Esophagus squamous epithelium (tissue), 5 donors: ENCODE measurements at places on chromosomes 12 and 14.

DNA sequence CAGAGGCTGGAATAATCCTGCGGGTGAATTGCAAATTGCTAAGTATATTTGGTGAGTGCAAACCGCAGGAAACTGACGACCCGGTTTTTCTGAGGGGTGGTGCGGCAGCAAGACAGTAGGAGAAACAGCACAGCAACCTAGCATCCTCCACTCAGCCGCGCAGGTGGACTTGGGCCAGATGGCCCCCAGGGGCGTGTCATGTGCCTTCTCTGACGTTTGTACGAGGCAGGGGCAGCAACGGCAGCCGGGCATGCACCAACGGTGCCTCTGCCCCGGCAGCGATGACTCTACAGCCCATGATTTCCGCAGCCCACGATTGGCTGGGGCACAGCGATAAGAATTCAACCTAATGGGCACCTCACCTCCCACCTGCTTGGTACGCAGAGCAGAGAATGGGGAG lies 11.1 kb upstream of the CLEC2A start:
- no peak for DNase-seq

DNA sequence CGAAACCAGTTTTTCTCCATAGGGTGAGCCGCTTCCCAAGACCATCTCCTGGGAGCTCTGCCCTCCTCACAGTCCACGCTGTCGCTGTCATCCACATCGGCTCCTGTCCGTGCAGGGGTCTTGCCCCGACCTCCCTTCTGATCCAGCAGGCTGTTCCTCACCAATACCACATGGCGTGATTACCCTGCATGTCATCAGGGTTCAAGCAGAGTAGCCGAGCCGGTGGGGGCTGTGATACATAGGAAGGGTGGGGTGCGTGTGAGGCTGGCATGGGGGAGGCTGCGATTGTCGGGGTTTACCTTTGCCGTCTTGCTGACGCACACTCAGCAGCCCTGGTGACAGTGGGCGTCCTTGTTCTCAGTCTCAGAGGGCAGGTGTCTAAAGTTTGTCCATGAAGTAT lies 17.0 kb downstream of the TEDC1 start:
- no peak for DNase-seq

DNA sequence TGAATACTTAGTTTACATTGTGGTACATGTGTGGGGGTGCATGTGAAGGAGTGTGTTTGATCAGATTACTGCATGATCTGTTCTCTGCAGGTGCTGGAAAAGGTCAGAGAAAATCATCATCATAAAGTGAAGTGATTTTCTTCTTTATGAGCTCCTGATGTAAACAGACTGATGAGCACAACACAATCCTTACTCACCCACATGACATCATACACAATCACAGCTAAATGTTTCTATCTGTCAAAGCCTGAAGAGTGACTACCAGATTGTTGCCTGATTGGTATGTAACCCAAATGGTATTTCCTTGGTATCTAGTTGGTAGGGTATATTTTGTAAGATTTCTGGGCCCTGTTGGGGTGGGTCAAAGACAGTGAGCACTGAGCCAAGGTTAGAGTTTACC lies 270.8 kb downstream of the FOXG1 start:
- no peak for DNase-seq

DNA sequence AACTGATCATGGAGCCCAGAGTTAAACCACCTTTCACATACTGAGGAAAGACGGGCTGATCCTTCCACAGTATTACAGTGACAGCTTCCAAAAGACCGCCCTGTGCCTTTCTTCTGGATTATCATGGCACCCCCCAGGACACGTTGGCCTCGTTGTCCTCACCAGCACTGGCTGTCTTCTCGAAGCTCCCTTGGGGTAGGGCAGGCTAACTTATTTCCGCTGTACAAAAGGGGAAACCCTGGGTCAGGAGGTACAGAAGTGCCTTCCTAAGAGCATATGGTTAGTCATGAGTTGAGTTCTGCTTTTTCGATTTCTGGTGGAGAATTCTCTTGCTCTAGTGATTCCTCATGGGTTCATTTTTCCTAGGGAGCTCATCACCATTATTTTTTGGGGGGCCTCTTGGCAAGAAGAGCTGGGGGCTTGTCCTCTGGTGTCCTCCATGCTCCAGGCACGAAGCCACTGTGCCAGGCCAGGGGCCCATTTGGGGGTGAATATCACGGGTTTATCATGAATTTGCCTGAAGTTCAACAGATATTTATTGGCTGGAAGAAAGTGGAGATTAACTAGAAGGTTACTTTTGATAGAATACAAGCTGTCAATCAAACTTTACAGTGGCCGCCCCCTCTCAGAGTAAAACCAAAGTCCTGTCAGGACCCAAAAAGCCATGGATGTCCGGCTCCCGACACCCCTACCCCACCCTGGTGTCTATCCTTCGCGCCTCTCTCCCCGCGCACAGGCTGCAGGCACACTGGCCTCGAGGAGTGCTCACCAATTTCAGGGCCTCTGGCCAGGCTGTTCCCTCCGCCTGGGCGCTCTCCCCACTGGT lies 8.8 kb upstream of the TRAF3 start:
- DNase-seq = no peak

DNA sequence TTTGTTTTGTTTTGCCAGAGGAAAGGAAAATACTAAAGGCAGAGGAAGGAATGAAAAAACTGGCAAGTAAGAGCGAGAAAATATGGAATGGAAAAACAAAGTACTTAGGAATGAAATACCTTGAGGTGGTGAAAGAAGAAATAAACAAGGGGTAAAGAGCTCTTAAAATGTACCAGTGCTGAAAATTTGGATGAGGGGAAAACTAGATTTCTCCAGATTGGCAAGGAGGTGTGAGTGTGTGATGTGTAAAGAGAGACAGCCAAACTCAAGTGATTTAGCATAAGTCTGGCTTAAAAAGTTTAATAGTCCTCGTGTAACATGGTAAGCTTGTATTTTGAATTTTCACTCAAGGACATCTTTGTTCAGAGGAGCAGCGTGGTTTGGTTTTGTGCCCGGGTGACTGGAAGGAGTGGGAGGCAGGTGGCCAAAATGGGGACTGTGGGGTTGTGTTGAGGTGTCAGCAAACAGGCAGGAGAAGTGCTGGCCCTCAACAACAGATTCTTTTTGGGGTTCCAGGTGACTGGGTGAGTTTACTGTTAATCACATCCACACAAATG lies 102.7 kb downstream of the DACT1 start:
- DNase-seq = no peak

DNA sequence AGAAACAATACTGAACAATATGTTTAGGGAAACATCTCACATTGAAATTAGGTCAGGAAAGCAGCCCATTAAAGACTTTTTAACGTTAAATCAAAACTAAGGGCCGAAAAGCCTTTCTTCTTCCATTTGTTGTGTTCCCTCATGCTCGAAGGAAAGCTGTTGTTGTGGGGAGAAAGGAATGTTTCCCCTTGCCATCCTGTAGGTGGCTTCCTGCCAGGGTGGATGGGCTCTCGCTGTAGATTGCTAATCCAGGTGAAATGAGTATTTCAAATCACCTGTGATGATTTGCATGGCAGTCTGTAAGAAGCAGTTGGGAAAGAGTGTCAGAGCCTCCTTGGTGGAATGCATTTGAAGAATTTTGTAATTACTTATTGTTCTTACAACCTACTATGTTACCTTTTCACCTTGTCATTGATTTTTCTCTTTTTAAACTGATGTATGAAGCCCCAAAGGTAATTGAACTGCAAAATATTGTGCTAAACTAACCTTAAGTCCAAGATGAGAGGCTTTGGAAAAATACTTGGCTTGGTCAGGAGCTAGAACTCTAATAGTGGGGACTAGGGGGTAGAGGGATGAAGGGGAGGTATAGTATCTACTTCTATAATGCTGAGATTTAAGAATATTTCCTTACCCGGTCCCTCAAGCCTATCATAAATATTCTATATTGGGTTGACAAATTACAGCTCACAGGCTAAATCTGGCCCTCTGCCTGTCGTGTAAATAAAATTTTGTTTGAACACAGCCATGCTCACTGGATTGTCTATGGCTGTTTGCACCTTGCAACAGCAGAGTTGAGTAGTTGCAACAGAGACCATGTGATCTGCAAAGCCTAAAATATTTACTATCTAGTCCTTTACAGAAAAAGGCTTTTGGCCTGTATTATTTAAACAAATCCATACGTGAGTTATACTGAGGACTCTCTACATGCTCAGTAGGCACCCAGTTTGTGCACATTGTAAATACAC lies 7.7 kb upstream of the DCP1B start:
- no peak for DNase-seq

GRCh38 chr12:26979733-26980132 lies 34.5 kb downstream of the TM7SF3 start:
- DNase-seq = no peak

DNA sequence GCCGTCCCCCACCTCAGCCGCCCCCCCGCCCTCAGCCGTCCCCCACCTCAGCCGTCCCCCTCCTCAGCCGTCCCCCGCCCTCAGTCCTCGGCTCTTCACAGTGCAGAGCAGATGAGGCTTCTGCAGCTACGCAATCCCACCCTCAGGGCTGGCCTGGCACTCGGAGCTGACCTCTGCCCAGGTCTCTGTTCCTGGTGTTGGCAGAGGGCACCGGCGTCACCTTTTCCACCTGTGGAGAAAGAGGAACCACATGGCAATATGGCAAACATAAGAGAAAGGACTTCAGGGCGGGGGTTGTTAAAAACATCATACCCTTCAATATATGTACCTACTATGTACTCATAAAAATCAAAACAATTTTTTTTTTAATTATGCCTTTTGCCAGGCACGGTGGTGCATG lies 45.8 kb downstream of the MLXIP start:
- no peak for DNase-seq

DNA sequence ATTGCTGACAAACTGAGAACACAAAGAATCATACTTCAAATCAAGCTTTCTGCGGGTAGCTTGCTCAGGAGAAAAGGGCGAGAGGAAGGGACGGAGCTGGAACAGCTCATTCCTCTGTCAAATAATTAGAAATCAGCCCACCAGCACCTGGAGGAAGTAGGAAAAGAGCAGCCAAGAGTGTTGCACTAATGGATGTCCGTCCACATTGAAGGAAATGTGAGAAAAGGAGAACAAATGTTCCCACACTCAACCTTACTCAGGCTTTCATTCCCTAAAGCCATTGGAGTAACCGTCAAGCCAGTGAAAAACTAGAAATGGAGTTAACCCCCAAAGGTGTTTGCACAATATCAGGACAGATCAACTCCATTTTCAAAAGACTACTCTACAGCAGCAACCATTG lies 233.0 kb upstream of the PRKD1 start:
- DNase-seq = no peak

DNA sequence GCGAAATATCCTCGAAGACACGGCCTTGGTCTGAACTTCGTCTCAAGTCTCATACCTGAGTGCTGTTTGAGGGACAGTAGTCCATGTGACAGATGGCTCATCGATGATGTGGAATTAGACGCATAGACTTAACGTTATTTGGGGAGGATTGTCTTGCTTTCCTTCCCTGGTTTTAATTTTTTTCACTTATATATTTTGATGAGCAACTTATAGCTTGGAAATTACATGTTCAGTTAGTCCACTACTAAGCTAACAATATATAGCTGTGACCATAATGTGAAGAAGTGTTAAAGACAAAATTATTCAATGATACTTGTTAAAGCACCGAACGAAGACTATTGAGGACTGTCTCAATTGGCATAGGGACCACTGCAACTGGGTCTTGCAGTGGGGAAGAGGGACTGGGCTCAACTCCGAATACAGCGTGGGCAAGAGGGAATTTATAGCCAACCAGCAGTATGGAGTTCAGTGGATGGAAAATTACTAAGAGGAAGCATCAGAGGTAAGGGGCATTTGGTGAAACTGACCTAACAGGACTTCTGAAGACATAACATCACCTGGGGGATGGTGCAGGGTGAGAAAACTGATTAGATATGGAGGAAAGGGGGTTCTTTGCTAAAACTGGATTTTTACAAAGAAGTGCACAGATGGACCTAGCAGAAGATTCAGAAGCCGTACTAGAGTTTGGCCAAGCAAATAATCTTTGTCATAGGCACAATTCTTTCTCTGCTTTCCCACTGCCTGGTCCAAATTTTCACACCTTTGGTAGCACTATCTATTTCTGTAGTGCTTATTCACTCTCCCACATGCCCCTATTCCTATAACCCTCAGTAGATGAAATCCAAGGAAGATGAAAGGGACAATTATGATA lies 910 bp upstream of the TM7SF3 start:
- no peak for DNase-seq

DNA sequence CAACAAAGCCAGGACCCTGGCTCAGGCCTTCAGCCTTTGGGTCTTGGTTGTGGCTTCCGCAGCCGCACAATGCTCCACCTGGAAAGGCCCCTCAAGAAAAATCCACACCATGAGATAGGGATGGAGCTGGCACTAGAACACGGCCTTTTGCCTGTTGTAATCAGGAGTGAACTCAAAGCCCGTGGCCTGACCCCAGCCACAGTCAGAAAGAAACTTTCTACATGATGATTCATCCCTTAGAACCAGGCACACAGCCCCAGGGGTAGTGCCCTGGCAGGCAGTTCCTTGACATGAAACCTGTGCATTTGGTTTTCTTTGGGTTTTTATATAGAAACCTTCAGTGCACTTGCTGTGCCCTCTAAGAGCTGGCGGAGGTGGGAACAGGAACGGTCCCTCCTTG lies 5.1 kb downstream of the CLMN start:
- no peak for DNase-seq

GRCh38 chr12:21451529-21451928 lies 14.1 kb downstream of the PYROXD1 start:
- no peak for DNase-seq

DNA sequence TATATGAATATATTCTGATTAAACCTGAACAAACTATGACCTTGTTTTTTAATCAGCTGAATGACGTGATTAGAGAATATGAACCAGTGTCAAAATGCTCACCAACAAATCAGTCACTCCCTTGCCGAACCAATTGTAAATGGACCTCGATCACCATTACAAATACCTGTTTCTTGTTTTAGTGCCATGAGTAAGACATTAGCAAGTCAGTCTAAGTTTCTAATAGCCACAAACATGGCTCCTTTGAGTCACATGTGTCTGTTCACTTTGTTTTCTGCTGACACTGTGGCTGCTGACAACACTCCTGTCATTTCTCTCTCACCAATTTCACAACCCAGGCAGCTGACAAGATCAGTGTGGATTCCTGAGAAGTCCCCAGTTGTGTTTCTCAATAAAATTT lies 286.2 kb upstream of the MDGA2 start:
- DNase-seq = no peak
